ENCODE measurements at places on chromosomes 7 and 10. TPM values are rescaled to one million over a fixed set of nuclear protein-coding genes. Genes with fewer than 3 reads are reported as not detected.
A peak's percentile ranks its signal among the peaks of the same experiment; 100 is the strongest.

SUN3 gene
- not detected for total RNA-seq

AGK gene
- total RNA-seq = 30.9 TPM

CALHM3 gene
- total RNA-seq = not detected

DNA sequence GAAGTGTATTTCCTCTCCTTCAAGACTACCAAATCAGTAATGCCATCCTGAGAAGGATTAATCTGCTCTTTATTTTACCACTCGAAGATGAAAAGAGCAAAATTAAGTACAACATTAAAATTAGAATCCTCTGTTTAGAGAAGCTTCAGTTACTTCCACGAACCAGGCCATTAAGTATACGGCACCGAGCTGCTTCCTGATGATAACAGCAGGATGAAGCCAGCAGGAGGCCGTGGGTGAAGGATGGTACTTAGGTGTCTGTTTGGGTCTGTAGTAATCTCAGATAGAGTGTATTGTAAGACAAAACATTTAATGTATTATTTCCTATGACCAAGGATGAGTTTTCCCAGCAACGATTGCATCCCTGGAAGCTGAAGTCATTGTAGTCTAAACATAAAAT, 362.8 kb downstream of the SFMBT2 start:
- no peak for DNase-seq

DNA sequence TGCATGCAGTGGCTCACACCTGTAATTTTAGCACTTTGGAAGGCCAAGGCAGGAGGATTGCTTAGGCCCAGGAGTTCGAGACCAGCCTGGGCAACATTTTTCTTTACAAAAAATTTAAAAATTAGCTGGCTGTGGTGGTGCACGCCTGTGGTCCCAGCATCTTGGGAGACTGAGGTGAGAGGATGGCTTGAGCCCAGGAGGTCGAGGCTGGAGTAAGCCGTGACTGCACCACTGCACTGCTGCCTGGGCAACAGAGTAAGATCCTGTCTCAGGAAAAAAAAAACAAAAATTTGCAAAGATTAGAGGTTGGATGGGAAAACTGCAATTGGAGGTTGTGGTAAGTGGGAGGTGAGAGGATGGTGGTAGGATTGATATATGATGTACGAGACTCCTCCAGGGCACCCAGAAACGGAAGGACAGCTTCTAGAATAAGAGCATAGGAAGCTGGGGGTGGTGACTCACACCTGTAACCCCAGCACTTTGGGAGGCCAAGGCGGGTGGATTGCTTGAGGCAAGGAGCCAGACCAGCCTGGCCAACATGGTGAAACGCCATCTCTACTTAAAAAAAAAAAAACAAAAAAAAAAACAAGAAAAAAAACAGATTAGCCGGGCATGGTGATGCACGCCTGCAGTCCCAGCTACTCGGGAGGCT, 19.1 kb upstream of the PARP12 start:
- DNase-seq = no peak

DNA sequence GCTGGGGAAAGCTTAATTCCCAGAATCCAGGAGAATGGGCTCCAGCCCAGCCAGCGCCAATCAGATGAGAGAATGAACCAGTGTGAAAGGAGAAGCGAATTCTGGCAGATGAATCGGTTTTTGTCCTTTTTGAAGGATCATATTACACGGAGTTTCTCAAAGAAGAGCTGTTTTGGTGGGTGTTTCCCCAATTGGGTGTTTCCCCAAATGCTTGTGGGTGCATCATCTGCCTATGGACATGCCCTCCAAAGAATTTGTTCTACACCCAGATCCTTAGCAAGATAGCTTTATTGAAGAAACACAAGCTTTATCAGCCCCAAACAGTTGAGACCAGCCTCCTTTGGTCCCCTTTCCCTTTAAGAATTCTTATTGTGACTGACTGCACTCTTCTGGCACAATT, 186.5 kb upstream of the GPR26 start:
- no peak for DNase-seq

DNA sequence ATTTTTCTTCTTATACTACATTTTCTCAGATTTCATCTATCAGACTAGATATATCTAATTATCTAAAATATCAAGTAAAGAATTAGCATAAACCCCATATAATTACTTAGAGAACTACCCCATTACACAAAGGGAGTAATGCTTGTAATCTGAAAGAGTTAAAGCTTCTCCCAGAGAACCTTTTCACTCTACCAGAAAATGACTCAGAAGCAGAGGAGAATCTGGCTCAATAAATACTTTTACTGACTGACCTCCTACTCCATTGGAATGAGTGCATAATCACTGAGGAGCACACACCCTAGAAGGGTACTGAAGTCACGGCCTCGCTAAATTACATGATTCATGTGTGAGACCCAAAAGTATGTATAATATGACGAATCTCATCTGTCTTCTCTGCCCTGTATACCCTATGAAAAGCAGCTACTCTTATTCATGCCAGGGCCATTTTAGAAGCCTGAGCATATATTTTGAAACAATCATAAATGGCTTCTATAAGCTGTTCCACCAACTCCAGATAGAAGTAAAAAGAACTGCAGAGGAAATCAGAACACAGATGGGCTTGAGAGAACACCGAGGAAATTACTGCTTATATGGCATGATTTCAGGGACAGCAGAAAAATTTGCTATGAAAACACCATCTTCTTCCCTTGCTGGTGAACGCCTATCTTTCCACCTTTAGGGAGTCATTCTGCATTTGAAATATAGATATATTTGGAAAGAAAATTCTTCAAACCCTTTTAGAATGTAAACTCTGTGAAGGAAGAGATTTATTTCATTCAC, 32.7 kb downstream of the DNMBP start:
- peak; percentile 96 for DNase-seq

GRCh38 chr10:112980937-112981336, 30.9 kb downstream of the TCF7L2 start:
- no peak for DNase-seq

- no peak for DNase-seq
These were observed 9.9 kb downstream of the PIP4K2A start for GRCh38 chr10:22704471-22704911.
